ENCODE measurements at places on chromosomes 4 and X.

- DNase-seq, result no peak
These were observed 110.1 kb downstream of the APOOL start for GRCh38 chrX:85113746-85114145.

DNA sequence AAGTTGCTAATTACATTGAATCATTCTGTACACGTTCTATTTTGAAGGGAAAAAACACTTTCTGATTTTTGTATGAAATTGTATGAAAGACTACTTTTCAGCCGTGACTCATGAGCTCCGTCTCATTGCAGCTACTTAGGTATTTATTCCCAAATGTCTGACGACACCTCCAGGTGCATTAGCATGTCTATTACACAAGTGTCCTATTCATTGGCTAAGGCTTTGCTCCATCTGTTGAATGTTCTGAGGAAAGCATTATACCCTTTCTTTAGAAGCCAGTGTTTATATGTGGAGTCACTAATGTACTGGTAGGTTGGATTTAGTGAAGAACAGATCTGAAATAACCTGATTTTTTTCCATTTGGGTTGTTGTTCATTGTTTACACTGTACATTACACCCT is 51.8 kb downstream of the MAP7D3 start:
- peak; percentile 77 for DNase-seq

GRCh38 chrX:72016881-72017783 is 106.5 kb downstream of the NHSL2 start:
- DNase-seq, result no peak

DNA sequence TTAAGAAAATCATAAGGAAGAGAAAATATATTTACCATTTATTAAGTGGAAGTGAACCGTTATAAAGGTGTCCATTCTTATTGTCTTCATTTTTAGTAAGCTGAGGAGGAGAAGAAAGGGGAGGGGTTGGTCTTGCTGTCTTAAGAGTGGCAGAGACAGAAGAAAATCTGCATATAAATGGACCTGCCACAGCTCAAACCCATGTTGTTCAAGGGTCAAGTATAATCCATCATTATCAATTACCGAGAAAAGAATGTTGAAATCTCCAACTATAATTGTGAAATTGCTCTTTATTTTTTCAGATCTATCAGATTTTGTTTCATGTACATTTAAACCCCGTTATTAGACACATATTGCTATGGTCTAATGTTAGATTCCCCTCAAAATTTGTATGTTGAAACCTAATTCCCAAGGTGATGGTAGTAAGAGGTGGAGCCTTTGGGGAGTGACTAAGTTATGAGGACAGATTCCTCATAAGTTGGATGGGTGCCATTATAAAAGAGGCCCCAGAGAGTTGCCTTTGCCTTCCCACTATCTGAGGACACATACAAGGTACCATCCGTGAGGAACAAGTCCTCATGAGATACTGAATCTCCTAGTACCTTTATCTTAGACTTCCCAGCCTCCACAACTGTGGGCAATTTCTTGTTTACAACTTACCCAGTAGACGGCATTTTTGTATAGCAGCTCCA is 58.5 kb upstream of the SMAD1 start:
- DNase-seq, result peak; percentile 26

DNA sequence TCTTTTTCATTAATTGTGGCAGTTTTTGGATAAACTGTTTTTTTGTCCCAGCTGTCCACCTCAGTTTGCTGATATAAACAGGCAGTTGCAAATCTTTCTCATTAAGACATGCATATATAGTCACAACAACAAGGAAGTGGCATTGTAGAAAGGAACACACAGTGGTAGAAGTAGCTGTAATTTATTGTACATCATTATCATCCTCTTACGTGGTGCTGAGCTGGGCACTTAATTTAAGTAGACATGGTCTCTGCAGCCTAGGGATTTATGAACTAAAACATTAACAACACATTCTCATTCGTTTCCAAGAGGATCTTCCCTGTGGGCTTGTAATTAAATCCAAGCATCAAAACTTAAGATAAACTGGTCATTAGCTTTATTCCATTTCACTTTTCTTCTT is 500.2 kb downstream of the INPP4B start:
- DNase-seq, result no peak

- DNase-seq, result no peak
These were observed 516.6 kb downstream of the PCDH18 start for GRCh38 chr4:137015426-137016409.

- peak; percentile 94 for DNase-seq
These were observed 143.9 kb upstream of the DIPK2B start for GRCh38 chrX:45344594-45344993.

- peak; percentile 43 for DNase-seq
These were observed 15.9 kb downstream of the TMEM192 start for GRCh38 chr4:165096776-165097175.

- DNase-seq, result no peak
These were observed 83.6 kb downstream of the GAB1 start for GRCh38 chr4:143420227-143420626.

DNA sequence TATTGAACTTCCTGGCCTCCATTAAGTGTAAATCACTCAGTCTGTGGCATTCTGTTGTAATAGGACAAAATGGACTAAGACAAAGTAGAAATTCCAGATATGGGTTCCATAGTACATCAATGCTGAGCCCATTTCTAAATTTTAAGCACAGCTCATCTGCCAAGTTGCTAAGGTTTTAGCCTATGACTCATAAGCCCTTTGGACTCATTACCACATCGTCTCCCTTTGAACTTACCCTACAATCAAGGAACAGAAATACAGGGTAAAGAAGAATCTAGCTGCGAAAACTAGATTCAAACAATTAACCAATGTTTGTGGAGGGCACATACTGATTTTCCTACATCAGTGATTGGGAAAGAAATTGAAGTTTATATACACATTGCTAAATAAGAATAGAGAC is 31.8 kb downstream of the NAA11 start:
- DNase-seq, result peak; percentile 54

DNA sequence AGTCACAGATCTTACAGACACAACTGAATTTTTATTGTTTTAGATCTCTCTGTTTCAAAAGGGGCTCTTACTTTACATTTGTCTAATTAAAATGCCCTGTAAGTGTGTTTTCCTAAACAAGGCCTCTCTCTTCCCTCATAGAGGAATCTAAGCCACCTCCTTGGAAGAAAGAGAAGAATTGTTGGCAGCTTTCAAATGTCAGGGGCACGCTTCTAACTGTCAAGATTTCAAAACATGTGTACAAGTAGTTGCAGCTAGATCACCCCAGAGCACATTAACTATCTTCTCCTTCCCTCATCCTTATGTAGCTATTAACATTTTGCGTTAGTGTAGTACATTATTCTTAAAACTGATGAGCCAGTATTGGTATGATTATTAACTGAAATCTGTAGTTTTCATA is 266.5 kb upstream of the BOD1L1 start:
- no peak for DNase-seq

DNA sequence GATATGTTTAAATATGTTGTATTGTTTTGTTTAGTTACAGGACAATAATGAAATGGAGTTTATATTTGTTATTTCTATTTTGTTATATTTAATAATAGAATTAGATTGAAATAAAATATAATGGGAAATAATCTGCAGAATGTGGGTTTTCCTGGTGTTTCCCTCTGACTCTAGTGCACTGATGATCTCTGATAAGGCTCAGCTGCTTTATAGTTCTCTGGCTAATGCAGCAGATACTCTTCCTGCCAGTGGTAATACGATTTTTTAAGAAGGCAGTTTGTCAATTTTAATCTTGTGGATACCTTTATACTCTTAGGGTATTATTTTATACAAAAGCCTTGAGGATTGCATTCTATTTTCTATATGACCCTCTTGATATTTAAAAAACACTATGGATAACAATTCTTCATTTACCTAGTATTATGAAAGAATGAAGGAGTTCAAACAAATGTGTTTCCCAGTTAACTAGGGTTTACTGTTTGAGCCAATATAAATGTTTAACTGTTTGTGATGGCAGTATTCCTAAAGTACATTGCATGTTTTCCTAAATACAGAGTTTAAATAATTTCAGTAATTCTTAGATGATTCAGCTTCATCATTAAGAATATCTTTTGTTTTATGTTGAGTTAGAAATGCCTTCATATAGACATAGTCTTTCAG is 26.9 kb downstream of the NUDT6 start:
- DNase-seq, result peak; percentile 48

GRCh38 chr4:6974138-6974848 is 64.7 kb downstream of the TBC1D14 start:
- peak; percentile 87 for DNase-seq

DNA sequence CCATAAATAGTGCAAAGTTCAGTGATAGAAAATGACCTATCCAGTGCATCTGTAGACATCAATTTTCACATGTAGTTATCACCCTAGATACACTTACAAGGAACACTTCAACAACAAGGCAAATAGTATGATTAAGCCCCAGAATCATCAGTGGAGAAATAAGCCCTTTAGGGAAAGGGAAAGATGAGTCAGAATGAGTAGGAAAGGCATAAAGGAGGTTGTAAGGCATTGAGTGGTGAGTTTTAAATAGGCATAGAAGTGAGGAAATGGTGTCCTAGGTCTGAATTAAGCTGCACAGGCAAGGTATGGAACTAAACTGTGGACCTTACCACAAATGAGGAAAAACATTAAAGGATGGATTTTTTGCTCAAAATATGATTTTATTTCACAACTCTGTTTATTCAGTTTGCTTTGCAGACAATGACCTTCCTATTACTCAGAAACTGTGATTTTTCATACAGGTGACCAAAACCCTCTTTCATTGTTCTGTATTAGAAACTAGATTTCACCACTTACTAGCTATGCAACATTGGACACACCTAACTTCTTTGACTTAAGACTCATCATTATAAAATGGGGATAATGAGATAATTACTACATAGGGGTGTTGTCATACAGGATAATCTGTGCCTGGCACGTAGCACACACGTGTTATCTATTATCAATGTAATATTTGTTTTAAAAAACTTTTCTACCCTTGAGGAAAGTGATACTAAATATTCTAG is 57.0 kb upstream of the MAP9 start:
- peak; percentile 83 for DNase-seq

GRCh38 chrX:1909419-1910206 is 294.8 kb downstream of the ASMT start:
- DNase-seq, result no peak

- DNase-seq, result no peak
These were observed 14.9 kb downstream of the DHRSX start for GRCh38 chrX:2485789-2486345.

DNA sequence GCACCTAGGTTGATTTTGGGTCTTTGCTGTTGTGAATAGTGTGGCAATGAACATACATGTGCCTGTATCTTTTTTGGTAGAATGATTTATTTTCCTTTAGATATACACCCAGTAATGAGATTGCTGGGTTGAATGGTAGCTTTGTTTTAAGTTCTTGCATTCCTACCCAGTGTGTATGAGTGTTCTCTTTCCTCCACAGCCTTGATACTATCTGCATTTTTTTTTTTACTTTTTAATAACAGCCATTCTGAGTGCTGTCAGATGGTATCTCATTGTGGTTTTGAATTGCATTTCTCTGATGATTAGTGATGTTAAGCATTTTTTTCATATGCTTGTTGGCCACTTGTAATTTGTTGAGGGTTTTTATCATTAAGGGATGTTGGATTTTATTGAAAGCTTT is 351.8 kb upstream of the GNPDA2 start:
- DNase-seq, result no peak

GRCh38 chr4:96827086-96827485 is 987.2 kb downstream of the PDHA2 start:
- no peak for DNase-seq

GRCh38 chr4:22237155-22237751 is 278.6 kb downstream of the ADGRA3 start:
- peak; percentile 8 for DNase-seq
